ENCODE measurements at places on chromosomes 7 and 10.

- DNase-seq = no peak
Measured at GRCh38 chr7:66693331-66693730, 47.2 kb upstream of the RABGEF1 start.

GRCh38 chr7:82286096-82286797 is 157.3 kb downstream of the CACNA2D1 start:
- DNase-seq = no peak

DNA sequence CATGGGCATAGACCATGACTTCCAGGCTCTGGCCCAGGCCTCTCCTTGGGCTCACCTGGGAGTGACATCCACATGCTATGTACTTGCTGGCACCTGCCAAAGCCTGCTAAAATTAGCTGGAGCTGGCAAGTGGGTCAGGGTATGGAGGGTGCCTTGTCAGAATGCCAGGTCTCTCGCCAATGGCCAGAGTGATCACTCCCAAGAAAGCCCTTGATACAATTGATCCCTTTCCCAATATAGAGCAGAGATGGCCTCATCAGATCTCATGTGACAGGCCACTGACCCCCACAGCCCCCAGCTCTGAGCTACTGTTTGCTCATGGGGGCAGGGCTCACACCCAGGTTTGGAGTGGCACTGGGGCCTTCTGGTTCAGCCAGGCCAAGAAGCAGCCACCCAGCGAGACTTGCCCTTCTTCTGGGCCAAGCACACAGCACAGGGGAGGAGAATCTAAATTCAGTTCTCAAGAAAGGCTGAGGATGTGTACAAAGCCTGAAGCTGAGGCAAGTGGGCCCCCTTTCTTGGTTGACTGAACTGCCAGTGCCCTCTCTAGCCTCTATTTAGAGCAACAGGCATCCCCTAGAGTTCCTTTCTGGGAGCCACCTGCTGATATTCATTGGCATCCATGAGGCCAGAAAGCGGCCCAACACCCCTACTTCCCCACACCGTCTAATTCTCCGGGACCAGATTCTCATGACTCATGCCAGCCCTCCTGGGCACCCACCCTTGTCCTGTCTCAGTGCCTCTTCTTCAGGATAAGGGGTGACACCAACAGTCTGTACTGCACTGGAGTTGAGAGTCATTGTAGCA is 18.9 kb upstream of the MYL7 start:
- no peak for DNase-seq

DNA sequence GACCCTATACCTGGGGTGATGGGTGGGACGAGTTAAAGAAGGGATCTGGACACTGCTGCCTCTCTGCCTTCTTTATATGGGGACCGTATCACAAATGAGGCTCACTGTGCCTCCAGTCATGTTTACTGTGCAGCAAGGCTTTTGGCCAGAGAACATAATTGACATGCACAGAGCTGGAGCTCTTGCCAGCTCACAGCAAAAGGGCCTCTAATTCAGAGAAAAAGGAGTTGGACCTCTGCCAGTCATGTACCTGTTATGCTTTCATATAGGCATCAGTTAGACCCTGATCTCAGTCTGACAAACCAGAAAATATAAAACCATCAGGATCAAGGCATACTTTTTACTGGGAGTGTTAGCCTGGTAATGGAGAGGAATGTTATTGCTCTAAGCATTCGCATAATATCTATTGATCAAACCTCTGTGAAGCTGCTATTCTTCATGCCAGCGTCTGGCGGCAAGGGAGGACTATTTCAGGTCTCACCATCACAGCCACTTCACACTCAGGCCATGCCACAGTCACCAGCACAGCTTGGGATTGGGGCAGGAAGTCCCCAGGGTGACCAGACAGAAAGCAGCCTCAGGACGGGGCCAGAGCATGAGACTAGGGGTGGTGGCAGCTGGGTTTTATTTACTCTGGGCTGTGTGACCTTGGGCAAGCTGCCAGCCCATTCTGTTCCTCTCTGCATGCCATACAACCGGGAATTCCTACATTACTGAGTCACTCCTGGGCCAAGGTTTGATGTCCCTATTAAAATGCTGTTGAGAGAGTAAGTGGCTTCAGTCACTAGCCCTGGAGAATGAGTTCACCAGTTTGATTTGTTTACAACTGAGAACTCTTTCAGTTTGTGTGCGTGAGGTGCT is 90.1 kb downstream of the NPSR1 start:
- peak; percentile 60 for DNase-seq

DNA sequence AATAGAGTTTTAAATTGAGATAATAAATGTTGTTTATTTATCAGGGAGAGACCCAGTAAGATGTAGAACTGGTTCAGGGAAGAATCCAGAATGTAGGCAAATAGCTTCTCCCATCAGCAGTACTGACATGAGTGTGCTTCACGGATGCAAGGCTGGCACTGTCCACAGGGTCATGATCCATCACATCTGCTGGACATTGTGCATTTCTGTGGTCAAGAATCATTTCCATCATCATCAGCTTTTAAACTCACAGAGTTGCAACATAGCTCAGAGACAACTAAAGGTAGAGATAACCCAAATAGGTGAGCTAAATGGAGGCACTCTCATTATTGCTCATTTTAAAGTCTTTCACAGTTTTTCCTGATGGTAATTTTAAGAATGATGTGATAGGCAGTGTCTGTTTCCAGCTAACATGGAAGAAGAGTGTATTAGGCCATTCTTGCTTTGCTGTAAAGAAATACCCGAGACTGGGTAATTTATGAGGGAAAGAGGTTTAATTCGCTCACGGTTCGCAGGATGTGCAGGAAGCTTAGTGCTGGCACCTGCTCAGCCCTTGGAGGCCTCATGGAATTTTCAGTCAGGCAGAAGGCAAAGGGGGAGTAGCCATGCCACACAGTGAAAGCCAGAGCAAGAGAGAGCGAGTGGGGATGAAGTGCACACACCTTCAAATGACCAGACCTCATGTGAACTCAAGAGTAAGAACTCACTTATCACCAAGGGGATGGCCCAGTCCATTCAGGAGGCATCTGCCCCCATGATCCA is 80.8 kb downstream of the INPP5A start:
- DNase-seq = no peak

DNA sequence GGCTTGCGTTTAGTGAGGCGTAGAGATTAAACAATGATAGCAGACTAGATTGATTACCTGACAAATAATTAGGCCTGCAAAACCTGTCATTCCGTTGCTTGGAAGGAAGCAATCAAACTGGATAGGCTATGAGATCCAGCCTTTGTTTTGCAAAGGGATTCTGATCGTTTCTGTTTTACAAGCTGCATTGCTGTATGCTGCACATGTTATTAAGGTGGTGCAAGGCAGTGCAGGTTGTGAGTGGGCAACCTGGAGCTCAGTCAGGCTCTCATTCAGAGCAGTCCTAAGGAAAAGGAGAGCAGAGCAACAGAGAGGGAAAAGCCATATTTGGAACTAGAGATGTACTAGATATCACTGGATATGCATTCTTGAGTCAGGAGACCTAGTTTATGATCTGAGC is 6.9 kb upstream of the NOBOX start:
- DNase-seq = no peak

DNA sequence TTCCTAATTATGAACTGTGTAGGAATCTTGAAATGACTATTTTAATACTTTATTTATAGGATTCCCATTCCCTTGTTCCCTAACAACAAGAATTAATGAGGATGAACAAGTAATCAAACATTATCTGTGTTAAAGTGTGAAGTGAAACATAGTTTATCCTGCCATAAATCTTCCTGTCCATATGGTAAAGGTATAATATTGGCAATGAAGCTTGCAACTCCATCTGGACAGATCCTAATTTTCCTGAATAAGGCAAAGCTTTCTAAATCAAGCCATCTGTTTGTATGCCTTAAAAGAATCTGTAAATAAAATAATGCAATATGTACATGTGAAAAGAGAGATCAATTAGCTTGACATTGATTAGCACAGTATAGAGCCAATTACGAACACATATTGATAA is 529.0 kb downstream of the ANKRD7 start:
- no peak for DNase-seq

DNA sequence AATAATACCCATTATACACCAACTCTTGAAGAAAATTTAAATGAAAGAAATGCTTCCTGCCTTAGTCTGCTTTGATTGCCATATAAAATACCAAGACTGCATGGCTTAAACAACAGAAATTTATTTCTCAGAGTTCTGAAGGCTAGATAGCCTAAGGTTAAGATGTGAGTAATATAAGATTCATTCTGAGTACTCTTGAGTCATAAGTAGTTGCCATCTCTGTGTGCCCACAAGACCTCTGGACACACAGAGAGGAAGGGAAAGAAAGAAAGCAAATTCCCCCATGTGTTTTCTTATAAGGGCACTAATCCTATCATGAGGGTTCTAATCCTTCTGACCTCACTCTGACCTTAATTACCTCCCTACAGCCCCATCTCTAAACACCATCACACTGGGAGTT is 201.2 kb downstream of the PTN start:
- DNase-seq = peak; percentile 39

DNA sequence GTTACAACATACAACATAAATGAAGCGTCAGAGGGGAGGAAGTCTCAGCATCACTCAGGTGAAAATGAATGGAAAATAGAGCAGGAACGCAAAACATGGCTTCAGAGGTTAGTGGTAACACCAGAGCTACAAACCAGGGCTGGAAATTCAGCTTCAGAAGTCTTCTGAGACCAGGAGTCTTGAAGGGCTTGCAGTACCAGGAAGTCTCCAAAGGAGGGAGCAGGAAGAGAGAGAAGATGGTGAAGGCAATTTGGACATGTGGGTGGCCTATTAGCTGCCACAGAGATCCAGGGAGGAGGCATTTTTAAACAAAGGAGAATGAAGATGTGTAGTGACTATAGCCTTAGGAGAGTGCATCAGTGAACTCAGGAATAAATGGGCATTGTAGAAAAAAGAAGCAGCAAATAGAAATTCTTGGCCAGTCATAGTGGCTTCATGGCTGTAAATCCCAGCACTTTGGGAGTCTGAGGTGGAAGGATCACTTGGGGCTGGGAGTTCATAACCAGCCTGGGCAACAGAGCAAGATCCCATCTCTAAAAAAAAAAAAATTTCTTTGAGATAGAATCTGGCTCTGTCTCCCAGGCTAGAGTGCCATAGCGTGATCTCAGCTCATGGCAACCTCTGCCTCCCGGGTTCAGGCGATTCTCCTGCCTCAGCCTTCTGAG is 9.3 kb upstream of the TET1 start:
- DNase-seq = peak; percentile 59

DNA sequence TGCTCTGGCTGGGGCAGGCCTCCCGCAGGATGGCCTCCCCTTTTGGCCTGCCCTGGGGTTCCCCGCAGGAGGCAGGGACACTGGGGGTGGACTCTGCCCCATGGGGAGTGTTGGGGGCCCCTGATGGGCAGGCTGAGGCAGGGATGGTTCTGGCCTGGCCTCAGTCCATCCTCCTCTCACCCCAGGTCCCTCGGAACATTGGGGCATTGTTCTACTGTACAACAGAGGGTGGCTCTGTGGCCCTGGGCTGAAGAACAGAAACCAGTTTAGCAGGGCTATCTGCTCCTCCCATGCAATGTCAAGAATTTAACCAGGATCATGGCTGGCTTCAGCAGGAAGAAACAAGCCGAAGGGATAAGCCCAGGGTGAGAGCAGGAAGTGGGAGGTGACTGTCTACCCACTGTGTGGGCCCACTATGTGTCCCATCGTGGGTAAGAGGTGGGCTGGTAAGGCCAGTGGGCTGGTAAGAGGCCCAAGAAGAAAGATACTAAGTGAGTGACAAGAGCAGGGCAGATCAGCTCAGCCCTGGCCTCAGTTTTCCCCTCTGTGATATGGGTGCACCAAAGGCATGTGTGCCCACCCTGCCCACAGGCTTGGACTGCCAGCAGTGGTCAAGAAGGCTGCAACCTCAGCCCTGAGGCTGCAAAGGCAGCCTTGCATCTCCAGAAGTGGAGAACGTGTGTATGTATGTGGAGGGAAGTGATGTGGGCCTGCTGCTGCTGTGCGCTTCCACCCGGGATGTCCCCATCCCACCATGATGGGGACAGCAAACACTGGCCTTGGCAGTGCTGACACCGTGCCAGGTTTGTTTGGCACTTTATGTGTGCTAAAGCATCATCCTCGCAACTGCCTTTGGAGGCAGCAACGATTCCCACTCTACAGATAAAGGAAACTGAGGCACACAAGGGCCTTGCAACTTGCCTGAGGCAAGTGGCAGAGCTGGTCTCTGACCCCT is 138.9 kb downstream of the SH3PXD2A start:
- no peak for DNase-seq

GRCh38 chr10:12109286-12109685 is 20.2 kb upstream of the SEC61A2 start:
- DNase-seq = no peak

- peak; percentile 18 for DNase-seq
Measured at GRCh38 chr10:110992006-110992800, 72.8 kb downstream of the SHOC2 start.

- no peak for DNase-seq
Measured at GRCh38 chr10:50503661-50504320, 120.0 kb downstream of the SGMS1 start.

GRCh38 chr10:1107004-1107403 is 50.8 kb downstream of the WDR37 start:
- no peak for DNase-seq

GRCh38 chr7:75732764-75733630 is 5.7 kb downstream of the HIP1 start:
- peak; percentile 89 for DNase-seq

- peak; percentile 79 for DNase-seq
Measured at GRCh38 chr7:20561908-20562307, 53.6 kb upstream of the ABCB5 start.

DNA sequence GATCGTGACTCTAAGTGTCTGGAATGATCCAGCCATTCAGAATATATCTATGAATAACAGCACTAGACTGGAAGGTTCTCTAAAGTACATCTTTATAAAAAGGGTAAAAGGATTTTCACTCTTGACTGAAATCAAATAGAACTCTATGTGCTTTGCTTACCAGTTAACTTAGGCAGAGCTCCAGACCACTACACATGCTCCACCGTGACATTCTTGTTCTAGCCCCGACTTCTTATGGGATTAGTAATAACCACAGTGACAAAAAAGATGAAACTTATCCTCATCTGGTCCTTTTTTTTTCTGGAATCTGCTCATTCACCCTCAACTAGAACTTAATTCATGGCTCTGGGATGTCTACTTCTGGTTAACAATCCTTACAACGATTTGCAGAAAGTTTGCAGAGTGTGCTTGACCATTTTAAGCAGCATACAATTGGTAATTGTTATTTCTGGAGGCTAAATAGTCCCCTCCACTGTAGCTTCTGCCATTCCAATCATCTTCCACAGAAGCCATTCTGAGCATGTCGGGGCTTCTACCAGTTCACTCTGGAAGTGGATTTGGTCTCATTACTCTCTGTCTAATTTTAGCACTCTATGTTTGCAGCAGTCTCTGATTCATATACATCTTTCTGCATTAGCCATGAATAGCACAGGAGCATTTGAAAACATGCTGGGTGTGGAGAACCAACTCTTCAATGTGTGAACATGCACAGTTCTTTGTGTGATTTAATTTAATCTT is 163.7 kb upstream of the CDC14C start:
- peak; percentile 63 for DNase-seq

DNA sequence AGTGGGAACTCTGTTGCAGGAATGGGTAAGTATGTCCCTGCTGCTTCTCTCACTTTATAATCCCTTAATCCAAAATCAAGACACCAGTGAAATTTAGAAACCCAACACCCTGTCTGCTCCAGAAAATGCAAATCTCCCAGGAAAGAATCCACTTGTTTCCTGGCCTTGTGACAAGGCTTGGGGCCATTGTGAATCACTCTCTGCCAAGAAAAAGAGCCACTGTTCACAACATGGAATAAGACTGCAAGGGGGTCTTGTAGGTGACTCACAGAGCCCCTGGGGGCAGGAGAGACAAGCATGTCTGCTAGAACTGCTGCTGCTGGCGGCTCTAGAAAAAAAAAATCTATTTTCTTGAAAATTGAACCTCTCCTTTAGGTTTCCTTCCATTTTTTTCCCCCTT is 191.2 kb downstream of the SORCS1 start:
- no peak for DNase-seq

All from astrocyte (in vitro differentiated cells and primary cell).